ENCODE measurements at places on chromosomes 11 and 22.
A peak's percentile ranks its signal among the peaks of the same experiment; 100 is the strongest.

DNA sequence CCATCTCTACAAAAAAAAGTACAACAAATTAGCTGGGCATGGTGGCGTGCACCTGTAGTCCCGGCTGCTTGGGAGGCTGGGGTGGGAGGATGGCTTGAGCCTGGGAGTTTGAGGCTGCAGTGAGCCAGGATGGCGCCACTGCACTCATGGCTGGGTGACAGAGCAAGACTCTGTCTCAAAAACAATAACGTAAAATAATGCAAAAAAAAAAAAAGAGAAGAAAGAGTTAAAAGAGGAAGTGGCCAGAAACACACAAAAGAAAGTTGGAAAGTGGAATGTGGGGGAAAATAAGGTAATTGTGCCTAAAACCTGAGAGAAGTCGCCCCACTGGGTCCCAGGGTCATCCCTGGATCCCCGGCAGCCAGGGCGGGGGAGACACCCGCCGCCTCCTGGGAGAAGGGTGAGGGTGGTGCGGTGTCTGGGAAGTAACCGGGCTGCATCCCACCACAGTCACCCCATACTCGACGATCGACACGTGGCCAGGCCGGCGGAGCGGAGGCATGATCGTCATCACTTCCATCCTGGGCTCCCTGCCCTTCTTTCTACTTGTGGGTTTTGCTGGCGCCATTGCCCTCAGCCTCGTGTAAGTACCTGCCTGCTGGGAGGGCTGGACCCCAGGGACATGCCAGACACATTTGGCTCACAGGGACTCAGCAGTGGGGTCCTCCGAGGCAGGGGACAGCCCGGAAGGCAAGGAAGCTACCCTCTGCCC, 8.1 kb downstream of the UPK3A start:
- no peak for DNase-seq

DNA sequence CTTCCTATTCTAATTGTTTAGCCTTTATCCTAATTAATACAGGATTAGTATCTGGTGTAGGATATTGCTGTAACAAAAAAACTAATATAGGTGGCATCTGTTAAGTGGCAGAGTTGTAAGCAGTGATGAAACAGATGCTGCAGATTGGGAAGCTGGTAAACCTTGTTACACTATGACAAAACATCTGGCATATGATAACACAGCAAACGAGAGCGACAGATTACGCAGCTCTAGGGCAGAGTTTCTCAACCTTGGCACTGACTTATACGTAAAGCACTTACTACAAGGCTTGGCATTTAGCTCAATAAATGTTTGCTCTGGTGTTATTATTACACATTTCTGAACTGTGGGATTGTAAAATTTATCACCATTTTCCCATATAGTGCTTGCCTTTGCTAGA, 137.0 kb downstream of the ATG16L2 start:
- DNase-seq: no peak

DNA sequence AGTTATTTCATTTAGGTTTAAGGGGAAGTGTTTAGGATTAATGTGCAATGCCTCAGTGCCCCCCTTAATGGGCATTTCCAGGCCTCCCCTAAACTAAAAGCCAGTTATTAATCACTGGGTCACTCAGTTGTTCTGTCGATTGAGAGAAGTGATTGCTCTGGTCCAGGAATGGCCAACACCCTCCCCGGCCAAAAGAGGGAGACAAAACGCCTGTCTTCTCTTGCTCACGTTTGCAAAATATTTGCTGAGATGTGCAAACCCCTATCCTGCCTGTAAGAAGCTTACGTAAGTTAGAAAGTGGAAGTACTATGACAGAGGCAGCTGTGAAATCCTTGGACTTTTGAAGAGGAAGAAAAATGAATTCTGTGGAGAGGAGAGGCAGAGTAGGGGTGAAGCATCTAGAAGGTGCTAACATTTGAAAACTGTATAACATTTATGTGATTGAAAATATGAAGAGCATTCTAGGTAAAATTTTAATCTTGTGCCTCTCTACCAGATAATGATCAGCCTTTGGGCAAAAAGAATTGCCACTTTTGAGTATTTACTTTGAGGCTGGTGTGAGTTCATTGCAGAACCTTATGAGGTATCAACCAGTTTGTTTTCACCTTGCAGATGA, 37.7 kb downstream of the NTM start:
- no peak for DNase-seq

DNA sequence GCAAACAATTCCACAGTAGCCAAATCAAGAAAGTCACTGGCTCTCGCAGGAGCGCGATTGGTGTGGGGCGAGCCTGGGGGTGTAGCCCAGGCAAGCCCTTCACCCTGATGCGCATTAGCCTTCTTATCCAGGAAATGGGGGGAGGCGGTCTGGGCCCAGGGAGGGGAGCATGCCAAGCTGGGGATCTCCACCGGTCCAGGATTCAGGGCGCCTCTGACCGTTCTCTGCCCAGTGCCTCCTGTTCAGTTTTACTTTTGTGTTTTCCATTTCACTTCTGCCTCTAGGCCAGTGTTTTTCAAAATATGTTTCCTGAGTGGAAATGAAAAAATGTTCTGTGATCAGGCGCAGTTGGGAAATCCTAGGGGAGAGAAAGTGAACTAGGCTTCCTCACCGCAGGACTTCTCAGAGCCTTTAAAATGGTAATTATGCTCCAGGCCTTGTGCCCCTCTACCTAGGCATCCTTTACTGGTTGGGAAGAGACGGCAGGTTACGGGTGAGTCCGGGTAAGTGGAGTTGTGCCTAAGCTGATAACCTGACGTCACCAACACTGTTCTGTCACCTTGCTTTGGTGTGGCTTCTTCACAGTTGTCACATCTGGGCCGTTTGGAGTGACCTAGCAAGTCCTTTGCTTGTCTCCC, 18.4 kb downstream of the LRP5 start:
- no peak for DNase-seq

GRCh38 chr11:64859542-64860414, 15.3 kb upstream of the CDC42BPG start:
- DNase-seq: peak; percentile 72

GRCh38 chr11:131601586-131601985, 231.2 kb downstream of the NTM start:
- no peak for DNase-seq

DNA sequence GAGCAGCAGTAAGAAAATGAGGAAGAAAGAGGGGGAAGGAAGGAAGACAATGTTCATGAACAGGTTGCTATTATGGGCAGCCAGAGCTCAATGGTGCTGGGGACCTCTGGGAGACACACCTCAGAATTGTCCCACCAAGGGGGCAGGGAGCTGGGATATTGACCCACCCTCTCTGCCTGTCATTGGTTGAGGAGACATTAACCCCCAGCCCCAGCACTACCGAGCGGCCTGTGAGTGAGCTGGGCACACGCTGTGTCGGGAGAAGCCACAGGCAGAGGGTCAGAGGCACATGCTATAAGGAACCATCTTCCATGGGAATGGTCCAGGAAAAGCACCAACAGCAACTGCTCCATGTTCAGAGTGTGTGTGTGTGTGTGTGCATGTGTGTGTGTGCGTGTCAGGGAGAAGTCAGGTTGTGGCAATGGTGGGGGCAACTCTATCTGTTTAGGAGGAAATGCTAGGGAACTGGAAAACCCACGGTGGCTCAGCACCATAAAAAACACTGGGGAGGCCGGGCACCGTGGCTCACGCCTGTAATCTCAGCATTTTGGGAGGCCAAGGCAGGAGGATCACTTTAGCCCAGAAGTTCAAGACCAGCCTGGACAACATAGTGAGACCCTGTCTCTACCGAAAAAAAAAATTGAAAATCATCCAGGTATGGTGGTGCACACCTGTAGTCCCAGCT, 49.2 kb downstream of the CD6 start:
- no peak for DNase-seq

DNA sequence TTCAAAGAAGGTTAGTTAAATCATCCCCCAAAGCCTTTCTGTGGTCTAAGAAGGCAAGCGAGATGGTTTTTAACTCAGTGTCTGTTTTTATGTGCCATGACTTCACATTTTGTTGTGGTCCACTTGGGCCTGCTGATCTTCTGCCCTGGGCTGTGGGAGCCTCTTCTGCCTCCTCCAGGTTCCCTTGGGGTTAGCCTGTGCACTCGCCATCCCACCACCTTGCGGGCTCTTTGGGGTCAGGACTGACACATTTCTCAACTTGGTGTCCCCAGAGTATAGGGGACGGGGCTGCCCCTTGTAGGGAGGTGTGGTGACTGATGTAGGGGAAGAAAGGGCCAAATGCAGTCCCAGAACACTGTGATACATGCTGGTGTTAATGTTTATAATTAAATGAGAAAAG, 207.0 kb downstream of the TBC1D22A start:
- DNase-seq: peak; percentile 41

- DNase-seq: peak; percentile 3
These were observed 70.7 kb downstream of the DGCR2 start for GRCh38 chr22:19051381-19052072.

GRCh38 chr11:57432714-57433163, 5.8 kb upstream of the SLC43A3 start:
- no peak for DNase-seq

DNA sequence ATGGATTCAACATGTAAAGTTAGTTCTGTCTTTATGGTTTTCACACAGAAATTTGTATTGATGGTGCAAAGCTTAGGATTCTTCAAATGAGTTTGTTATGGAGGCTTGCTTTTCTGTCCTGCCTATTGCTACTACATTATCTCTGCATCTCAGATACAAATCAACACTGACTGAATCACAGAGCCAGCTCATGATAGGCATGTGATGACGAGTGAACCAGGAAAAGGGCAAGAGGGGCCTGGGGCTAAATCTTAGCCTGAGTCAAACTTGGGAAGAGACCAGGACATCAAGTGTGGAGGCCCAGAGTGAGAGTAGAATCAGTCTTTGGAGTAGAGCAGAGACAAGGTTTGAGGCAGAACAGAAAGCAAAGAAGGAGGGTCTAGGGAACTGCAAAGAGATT, 107.1 kb upstream of the CD44 start:
- DNase-seq: no peak

DNA sequence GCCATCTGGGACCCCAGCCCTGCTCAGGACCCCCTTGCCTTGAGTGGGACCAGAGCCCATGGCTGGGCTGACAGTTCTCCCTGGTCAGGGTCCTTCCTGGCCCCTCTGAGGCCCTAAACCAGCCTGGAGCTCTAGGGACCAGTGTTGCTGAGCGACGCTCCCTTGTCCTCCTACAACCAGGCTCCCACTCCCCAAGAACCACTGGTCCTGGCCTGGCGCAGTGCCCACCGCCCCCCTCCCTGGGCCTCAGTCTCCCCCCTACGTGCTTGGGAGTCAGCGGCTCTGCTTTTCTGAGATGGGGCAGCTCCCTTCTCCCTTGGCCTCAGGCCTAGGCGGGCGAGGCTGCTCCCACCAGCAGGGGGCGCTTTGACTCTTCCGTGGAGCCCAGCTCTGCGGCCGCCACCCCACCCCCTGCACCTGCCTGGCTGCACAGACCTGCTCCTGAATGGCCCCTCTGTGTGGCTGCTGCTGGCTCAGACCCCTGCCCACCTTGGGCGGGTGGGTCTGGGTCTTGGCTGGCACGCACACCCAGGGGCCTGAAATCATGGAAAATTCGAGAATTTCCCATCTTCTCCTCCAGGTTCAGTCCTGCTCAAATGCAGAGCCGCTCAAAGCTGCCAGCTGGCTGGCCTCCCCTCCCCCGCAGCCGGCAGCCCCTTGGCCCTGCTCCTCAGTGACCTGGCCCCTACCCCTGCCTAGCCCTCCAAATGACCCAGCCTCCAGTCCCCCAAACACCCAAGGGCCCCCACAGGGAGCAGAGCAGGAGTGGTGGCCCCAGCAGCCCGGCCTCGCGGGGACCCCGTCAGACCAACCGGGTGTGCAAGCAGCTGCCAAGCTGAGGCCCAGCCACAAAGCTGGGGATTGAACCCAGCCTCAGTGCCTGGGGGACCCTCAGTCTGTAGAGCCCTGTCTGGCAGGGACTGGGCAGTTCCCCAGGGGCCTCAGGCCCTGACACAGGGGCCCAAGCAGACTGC, 9.1 kb downstream of the PRR33 start:
- DNase-seq: peak; percentile 89

DNA sequence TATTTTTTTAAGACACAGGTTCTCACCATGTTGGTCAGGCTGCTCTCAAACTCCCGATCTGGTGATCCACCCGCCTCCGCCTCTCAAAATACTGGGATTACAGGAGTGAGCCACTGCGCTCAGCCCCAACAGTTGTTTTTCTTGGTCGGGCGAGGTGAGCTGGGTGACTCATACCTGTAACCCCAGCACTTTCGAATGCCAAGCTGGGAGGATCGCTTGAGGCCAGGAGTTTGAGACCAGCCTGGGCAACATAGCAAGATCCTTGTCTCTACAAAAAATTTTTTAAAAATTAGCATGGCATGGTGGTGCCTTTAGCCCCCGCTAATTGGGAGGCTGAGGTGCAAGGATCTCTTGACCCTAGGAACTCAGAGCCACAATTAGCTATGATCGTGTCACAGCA, 7.0 kb upstream of the NF2 start:
- DNase-seq: no peak

DNA sequence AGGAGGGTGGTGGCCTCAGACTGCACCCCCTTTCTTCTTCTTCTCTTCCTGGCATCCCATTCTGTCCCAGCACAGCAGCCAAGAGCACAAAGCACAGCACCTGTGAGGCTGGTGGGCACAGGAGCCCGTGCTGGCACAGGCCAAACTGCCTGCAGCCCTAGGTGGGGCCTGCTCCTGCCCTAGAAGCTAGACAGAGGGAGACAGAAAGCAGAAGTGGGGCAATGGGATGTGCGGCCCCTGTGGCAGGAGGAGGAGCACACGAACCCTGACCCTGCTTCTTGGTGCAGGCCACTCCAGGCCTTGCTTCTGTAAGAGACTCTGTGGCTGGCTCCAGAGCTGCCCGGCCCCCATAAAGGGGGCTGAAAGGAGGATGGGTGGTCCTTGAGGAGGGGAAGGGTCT, 3.9 kb upstream of the PTS start:
- no peak for DNase-seq
